Stimulated activated CD8-positive, alpha-beta memory T cell treated with anti-CD3 and anti-CD28 coated beads, Interleukin-4, amount 100 ng/mL, for 1 hour (primary cell): ENCODE measurements at places on chromosomes 3 and 15.

- DNase-seq, result no peak
Observed at GRCh38 chr3:131714585-131715220, 211.9 kb upstream of the MRPL3 start.

GRCh38 chr15:51982770-51983103 is 11.2 kb upstream of the LEO1 start:
- DNase-seq, result no peak

DNA sequence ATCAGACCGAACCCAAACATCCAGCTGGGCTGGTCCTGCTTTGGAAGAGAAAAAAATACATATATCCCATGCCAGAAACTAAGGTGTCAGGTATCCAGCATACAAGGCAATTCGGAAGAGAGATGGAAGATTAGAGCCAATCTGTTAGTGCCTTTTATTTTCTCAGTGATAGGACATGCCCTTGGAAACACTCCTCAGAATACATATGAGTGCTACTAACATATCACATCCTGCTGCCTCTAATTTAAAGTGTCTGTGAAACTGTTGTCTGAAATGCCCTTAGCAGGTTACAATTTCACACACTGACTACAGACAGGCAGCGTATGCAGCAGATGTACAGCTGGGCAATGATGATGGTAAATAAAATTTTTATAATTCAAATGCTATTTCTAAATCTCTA is 78.9 kb downstream of the RBPMS2 start:
- DNase-seq, result no peak

DNA sequence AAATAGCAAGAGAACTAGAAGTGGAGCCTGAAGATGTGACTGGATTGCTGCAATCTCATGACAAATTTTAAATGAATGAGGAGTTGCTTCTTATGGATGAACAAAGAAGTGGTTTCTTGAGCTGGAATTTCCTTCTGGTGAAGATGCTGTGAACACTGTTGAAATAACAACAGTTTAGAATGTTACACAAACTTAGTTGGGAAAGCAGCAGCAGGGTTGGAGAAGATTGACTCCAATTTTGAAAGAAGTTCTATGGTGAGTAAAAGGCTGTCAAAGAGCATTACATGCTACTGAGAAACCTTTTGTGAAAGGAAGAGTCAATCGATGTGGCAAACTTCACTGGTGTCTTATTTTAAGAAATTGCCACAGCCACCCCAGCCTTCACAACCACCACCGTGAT is 220.9 kb upstream of the LRRFIP2 start:
- no peak for DNase-seq

GRCh38 chr15:57216288-57216687 is 160.0 kb upstream of the CGNL1 start:
- no peak for DNase-seq

- no peak for DNase-seq
Observed at GRCh38 chr3:127796831-127797150, 25.5 kb downstream of the MGLL start.

GRCh38 chr3:42732196-42732828 is 29.7 kb upstream of the HHATL start:
- no peak for DNase-seq

GRCh38 chr3:14209581-14210289 is 31.1 kb downstream of the LSM3 start:
- DNase-seq, result no peak

DNA sequence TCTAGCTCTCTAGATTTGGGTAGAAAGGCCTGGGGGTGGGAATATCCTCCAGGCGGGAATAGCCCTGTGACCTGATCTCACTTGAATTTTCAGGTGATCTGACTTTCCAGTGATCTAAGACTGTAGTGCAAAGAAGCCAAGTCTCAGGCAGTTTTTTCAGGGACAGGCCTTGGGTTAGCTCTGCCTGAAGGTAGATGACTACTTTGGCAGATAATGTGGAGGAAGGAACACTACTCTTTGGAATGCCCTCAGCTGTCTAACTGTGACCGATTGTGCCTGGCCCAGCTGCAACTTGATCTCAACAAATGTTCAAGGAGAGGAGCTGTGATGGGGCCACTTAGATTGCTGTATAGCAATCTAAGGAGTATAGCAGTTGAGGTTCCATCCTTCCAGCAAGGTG is 193.7 kb downstream of the TCF12 start:
- no peak for DNase-seq
